ENCODE measurements at places on chromosomes 5 and 9.

- DNase-seq: no peak
Observed at GRCh38 chr5:142931896-142932686, 161.9 kb downstream of the ARHGAP26 start.

DNA sequence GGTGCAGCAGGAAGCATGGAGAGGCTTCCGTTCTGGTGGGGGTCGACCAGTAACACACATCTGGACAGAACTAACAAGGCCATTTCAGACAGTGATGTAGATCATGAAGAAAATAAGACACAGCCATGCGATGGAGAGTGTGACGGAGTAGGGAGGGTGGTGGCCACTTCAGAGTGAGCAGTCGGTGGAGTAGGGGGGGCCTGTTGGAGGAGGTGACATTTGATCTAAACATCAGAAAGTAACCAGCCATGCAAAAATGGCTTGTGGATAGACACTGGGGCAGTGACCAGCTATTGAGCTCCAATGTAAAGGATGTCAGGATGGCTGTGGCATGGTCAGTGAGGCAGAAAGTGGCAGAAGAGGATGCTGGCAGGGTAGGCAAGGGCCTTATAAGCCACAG, 65.9 kb downstream of the PPARGC1B start:
- no peak for DNase-seq

- DNase-seq: no peak
Observed at GRCh38 chr9:587527-587926, 254.0 kb upstream of the DMRT1 start.

GRCh38 chr5:139848508-139849100, 53.0 kb downstream of the PSD2 start:
- DNase-seq: no peak

- no peak for DNase-seq
Observed at GRCh38 chr9:115006660-115007059, 76.3 kb upstream of the TNFSF8 start.

- DNase-seq: no peak
Observed at GRCh38 chr9:121901616-121902015, 191.5 kb downstream of the TTLL11 start.

Measured in activated naive CD4-positive, alpha-beta T cell treated with anti-CD3 and anti-CD28 coated beads, Interleukin-2, amount 50 U/mL, for 72 hours (primary cell).